ENCODE measurements at places on chromosomes 3 and 15.

- DNase-seq: no peak
Measured at GRCh38 chr3:8733332-8734094, at the start of gene CAV3. TSS of gene CAV3 (plus strand) at chr3:8733802. CDS start at chr3:8733877, 75 bp downstream.

DNA sequence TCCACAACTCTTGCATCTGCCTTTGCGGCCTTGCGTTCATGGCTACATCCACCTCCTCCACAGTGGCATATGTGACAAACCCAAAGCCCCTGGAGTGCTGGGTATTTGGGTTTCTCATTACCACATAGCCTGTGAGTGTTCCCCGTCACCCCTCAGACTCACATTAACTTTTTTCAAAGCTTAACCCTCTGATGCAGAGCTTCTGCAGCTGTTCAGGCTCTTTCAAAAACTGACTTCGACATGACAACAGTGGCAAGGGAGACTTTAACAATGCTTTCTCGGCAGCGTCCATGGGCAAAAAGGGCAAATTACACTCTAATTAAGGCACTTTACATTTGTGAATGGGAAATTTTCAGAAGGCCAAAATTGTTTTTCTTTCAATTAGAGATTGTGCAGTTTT lies 343.2 kb downstream of the UNC13C start:
- no peak for DNase-seq

- DNase-seq: peak; percentile 52
Measured at GRCh38 chr15:42650208-42651066, 75.0 kb downstream of the STARD9 start.

DNA sequence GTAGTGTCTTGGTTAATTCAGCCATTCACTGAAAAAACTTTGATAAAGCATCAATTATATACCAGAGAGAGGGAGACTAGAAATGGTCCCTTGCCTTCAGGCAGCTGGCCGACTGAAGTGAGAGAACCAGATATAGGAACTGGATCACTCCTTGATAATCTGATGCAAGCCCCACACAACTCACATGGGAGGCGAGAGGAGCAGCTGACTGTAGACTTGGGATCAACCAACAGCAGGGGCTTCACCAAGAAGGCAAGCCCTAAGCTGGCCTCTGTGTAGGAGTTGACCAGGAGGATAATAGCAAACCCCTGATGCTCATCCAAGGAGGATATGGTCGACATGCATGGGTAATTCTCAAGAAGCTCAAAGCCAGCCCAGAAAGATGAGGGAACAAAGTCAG lies 133.1 kb downstream of the SRGAP3 start:
- DNase-seq: no peak

Data from GM06990 (cell line).